Renal cortical epithelial cell (primary cell): ENCODE measurements at places on chromosomes 1 and 21.

DNA sequence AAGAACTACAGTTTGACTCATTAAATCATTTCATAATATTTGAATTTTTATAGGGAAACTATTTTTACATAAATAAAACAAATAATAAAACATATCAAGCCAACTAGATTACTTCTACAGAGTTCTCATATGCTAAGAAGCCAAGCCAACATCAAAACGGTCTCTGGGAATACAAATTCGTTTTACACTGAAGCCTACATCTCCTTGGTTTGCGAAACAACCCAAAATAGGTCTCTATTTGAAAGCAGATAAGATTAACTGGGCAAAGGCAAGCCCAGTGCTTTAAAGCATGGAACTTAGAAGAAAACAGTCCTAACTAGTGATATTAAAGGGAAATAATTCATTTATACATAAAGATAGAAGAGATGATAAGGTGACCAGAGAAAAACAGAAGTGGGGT lies 25.3 kb downstream of the MIXL1 start:
- DNase-seq, result no peak

- DNase-seq, result peak; percentile 29
These were observed 345.5 kb downstream of the NTNG1 start for GRCh38 chr1:107486349-107486748.

GRCh38 chr1:201593200-201593921 lies 54.4 kb downstream of the NAV1 start:
- peak; percentile 80 for DNase-seq

DNA sequence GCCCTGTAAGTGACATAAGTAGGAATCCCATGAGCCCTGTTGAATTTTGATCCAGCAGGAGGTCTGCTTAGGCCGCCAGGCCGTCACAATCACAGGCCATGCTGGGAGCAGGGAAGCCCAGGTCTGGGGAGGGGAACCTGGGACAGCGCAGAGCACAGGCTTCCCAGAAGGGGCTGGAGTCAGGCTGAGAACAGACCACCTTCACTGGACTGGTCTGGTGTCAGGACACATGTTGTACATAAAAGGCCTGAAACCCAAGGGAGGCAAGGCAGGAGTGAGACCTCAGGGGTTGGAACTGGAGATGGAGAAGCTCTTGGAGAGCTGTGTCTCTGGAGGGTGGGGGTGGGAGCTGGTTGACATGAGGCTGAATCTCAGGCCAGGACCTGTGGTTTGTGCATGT lies 63.3 kb upstream of the ARTN start:
- DNase-seq, result no peak

- no peak for DNase-seq
These were observed 35.1 kb upstream of the DISC1 start for GRCh38 chr1:231591466-231591865.
